ENCODE measurements at places on chromosomes 7 and 10.

DNA sequence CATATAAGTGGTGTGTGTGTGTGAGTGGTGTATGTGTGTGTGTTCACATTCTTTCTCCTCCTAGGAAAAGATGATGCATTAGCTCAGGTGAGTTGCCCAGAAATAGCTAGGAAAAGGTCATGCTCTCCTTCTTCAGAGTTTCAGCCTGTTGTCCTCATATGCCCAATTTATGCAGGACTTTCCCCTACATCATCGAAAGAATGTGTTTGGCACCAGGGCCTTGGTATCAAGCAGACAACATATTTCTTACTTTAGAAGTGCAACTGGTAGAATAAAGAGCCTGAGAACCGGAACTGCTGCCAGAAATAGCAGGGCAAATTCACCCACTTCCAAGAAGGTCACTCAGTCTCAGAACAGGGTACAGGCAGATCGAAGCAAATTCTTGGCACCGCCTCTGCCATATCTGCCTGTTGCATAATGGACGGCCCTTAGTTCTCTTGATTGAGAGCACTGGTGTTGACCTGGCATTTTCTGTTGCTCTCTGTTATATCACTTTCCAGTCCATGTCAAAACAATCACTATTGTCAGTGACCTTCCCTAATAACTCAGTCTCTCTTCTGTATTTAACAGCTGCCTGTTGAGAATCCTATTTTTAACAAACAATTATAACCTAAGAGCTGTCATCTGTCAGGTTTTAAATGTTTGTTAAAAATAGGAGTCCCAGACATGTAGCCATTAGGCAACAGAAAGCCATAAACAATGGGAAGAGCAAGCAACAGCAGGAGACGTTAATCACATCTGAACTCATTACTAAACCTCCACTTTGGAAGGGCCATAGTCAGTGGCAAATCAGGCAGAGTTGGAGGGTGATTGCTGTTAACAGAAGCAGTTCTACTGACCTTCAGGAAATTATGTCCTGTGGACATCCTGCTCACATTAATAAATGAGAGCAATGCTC, 20.7 kb downstream of the ADRB1 start:
- no peak for DNase-seq

DNA sequence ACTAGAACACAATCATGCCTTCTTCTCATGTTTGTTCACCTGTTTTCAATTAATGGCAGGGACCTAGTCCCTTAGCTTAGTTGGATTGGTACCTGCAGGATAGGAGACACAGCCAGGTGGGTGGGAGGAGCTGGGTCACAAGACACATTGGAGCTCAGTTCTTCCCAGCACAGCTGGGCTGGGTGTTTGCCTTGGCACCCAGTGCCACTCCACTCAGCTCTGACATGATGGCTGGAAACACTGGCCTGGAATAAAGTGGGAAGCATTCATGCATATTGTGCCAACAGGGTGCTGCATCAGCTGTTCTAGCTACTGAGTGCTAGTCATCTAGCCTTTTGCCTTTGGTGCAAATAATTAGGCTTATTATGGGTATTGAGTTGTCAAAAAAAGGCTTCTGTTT, 226.1 kb downstream of the PTEN start:
- DNase-seq, result no peak

DNA sequence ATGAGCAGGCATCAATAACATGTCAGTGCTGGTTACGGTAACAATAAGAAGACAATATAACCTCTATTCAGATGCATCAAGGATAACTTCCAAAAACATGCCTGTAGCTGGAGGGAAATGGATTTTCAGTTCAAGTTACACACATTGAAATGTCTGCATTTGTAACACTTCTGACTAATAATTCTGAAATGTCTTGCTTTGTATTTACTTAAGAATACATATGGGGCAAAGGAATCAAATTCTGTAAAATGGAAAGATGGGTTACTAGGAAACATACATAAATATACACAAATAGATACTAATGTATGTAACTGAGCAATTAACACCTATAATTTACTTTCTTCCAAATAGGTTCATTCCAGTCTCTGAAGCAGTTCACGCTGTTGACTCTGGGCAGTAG, 18.6 kb upstream of the MTPN start:
- no peak for DNase-seq

GRCh38 chr7:2715341-2716231, 27.6 kb downstream of the AMZ1 start:
- no peak for DNase-seq

DNA sequence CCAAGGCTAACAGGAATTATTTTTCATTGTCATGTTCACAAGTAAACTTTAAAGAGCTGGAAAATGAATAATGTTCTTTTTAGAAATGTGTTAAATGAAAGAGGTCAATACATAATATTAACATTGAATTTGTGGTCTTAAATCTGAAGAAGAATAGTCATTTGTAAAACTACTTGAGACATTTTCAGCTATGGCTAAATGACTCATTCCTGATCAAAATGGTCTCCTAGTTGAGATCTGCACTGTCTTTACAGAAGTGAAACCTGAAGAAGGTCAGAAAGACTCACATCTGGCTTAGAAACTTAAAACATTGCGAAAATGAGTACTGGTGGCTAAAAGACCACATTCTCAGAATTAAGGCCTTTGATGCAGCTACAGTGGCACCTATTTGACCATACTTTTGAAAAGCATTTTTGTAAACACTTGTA, 5.9 kb downstream of the PIK3CG start:
- DNase-seq, result no peak

DNA sequence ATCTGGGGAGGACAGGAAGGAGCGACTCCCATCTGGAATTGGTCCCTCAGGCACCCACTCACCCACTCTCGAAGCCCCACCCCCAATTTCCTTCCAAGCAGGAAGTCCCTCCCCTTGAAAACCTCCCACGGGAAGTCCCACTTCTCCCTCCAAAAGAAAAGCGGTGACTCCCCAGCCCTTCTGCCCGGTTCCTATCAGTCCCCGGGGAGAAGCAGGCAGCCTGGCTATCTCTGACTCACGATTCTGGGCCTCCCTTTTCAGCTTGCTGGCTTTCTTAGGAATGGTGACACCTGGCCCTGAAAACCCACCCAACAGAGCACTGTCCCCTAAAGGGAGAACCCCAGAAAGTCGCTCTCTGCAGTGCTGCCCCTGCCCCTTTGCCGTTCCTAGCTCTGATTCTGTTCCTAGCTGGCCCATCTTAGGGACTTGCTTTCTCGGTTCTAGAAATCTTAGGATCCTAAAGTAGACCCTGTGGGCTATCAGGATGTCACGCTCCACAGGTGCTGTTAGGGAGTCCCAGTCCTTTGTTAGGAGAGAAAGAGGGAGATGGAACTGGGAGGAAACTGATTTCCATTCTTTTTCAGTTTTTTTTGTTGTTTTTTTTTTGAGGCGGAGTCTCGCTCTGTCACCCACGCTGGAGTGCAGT, 6.0 kb downstream of the TSC22D4 start:
- no peak for DNase-seq

GRCh38 chr7:7792056-7792455, 73.6 kb upstream of the RPA3 start:
- no peak for DNase-seq

- no peak for DNase-seq
Measured at GRCh38 chr7:92753614-92754013, 82.8 kb downstream of the CDK6 start.

DNA sequence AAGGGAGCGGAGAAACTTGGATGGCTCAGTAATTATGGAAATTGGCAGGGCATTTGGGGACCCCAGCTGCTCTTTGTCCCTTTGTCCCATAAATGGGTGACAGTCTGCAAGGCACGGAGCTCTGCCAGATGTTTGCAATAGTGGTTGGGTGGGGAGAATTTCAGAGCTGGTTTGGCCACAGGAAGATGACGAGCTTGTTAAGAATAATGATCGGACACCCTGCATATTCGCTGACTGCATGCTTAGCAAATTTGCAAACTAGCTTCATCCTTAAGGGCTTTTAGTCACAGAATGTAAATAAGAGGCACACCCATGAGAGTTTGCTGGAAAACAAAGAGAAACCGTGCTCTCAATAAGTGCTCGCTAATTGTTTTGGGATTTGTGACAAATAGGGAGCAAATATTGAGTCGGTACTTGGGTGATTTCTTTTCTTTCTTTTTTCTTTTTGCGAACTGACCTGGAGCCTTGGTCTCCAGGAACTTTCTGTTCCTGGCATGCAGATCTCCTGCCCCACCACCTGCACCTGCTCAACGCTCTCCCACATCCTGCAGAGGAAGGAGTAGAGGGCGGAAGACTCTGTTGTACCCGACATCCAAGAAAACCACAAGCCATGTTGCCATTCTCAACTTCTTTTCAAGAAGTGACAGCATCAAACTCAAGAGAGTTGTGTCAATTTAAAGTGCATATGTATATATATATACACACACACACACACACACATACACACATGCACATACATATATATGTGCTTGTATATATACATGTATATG, 238.9 kb downstream of the CAMK1D start:
- no peak for DNase-seq

DNA sequence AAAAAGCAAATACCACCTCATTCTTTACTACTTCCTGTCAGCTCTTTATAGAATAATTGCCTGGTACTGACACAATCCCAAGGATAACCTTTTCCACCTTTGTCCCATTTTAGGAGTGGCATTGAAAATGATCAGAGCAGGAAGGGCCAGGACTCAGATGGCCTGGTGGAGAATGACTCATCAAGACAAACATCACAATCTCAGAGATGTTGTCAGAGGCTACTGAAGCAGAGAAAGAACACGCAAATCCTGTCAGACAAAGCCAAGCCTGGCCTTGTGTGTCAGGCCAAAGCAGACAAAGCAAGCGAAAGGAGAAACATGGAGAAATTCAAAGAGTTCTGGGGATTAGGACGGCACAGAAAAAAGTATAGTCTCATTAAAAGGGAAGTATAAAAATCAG, 40.9 kb downstream of the NSUN6 start:
- no peak for DNase-seq

DNA sequence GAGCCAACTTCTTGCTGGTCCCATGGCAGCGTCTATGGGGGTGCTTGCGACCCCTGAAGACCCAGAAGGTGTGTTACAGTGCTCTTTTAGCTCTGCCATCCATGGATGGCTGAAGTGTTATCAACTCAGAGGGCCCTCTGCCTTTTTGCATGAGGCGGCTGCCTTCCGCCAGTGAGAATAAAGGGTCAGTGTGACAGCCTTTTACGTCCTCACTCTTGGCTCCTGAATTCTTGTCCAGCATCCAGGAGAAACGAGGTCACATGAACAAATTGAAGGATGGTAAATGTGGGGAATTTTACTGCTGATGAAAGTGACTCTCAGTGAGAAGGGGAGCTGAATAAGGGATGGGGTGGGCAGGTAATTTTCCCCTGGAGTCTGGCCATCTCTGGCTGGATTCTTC, 24.1 kb downstream of the SSMEM1 start:
- no peak for DNase-seq

- no peak for DNase-seq
Measured at GRCh38 chr10:98885378-98885777, 350.3 kb downstream of the HPSE2 start.

- no peak for DNase-seq
Measured at GRCh38 chr10:69858201-69858600, 56.5 kb downstream of the COL13A1 start.

- DNase-seq, result no peak
Measured at GRCh38 chr7:31957756-31958155, 112.5 kb downstream of the PDE1C start.

- DNase-seq, result no peak
Measured at GRCh38 chr10:90306187-90306586, 551.7 kb downstream of the HTR7 start.

GRCh38 chr7:112112822-112113255, 93.4 kb downstream of the DOCK4 start:
- no peak for DNase-seq

DNA sequence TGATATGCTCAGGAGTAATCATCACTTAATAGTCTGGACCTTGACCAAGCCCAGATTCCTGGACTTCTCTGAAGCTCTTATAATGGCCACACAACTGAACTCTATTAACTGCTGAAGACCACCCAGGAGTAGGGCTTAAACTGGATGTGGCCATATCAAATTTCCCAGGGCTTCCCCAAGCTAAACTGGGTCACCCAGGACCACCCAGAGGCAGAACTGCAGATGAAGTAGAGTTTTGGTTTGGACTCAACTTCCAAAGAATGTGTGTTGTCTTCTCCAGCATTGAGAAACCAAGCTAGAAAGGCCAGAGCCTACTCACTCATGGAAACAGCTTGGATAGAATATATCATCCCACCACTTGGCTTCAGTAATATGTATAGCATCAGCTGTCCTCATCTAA, 358.2 kb upstream of the MEOX2 start:
- DNase-seq, result no peak

DNA sequence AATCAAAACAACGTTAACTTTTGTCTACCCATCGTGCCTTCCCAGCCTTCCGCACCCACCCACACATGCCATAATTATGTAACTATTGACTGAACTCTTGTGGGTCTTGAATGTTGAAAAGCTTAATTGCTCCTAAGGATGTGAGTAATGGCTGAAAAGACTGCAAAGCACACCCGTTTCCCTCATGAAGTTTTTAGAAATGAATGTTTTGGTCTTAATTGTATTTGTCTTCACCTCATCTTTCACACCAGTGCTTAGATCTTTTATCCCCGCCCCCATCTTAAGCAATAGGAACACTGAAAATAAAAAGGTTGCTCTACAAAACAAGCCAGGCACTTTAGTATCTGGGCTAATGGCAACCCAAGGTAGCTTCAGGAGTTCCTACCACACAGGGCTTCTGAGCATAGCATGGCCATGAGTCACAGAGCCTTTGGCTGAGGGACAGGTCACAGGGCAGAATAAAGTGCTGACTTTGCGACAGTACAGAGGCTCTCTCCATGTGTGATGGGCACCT, 690.5 kb downstream of the PARD3 start:
- no peak for DNase-seq

DNA sequence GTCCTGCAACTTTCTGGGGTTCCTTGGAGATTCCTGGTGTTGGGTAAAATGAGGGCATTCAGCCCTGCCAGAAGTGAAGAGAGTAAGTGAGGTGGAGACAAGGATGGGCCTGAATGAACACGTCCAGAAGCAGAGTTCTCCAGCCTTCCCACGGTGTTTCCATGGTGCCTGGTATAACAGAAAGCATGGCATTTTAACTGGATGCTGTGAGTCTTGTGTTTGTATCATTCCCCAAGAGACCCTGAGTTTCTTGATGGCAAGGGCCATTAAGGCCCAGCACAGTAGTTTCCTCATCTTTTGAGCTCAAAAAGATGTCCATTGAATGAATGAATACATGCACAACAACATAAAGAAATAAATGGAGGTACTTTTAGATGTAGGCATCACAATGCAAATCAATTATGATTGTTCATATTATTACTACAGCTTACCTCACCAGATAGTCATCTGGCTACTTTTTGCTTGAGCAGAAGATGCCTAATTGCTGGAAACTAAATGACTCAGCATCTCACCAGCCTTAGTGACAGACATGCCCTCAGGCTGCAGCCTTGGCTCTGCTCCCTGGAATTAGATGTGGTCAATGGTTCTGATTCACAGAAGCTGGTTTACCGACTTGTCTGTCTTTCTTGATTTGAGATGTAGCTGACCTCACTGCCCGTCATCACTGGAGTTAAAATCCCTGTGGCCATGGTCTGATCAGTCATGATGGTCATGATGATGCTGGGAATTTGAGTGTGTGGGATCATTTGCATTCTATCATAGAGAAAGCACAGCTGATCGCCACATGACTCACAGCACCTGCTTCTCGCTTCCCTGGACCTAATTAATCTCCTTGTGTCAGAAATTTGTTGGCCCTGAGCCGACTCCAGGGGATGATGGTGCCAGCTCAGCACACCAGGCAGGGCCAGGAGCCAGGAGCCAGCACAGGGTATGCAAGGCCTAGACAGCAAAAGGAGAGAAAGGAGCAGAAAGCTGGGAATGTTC, 83.9 kb downstream of the CXCL12 start:
- DNase-seq, result no peak
